ENCODE measurements at places on chromosomes 16 and 17.

- no peak for DNase-seq
Measured at GRCh38 chr16:30121741-30122571, 1.1 kb downstream of the MAPK3 start.

DNA sequence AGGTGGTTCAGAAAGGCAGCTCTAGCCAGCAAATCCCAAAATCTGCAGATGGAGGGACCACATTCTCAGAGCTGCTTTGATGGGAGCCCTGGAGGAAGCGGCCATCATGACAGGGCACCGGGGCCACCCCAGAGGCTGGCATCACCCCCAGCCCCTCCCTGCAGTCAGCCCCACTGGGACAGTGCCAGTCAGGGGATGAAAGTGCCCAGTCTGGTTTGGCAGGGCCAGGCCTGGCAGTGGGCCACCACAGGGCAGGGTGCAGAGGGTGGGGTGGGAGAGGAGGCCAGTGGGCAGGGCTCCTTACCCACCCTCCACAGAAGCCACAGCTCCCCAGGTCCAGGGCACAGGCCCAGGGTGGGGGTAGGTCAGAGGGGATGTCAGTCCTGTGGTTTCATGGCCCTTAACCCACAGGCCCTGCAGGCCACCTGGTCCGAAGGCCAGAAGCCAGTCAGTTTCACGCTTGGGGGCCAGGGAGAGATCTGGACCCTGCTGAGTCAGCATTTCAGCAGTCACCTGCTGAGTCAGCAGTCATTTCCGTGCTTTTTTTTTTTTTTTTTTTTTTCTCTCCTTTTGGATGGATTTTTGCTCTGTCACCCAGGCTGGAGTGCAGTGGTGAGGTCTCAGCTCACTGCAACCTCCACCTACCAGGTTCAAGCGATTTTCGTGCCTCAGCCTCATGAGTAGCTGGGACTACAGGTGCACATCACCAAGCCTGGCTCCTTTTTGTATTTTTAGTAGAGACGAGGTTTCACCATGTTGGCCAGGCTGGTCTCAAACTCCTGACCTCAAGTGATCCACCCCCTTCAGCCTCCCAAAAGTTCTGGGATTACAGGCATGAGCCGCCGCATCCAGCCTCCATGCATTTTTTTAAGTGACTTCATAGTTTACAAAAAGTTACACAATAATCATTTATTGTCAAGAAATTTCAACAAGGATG is 10.4 kb downstream of the SLC25A10 start:
- DNase-seq, result no peak

- no peak for DNase-seq
Measured at GRCh38 chr16:69363281-69363717, 11.7 kb upstream of the TMED6 start.

GRCh38 chr17:78939615-78940014 is 14.4 kb upstream of the TIMP2 start:
- DNase-seq, result no peak

DNA sequence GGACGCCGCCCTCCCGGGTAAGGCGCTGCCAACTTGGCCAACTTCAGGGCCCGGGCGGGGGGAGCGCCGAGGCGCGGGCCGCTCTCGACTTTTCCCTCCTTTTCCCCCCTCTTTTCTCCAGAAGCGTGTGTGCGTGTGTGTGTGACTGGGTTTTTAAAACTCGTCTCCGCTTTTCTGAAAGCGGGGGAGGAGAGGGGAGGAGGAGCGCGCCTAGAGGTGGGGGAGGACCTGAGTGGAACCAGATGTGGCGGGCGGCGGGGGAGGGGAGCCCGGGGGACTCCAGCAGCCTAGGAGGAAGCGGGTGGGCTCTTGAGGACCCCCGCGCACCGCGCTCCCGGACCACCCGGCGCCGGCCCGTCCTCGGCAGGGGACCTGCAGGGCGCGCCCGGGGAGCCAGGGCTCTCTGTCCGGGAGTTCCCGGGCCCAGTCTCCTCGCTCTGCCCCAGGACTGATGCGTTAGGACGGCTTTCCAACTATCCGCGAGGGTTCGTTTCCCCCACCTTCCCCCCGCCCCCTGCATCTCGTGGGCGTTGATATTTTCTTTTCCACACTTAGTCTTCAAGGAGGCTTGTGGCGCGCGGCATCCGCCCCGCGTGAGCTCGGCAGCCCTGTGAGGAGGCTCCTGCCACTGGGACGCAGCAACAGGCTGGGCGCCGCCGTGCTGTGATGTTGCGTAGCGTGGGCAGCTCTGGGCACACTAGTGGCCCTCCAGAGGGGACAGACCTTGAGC is 599 bp downstream of the MRC2 start:
- no peak for DNase-seq

- no peak for DNase-seq
Measured at GRCh38 chr17:28228109-28228840, 90.7 kb upstream of the TMEM97 start.

DNA sequence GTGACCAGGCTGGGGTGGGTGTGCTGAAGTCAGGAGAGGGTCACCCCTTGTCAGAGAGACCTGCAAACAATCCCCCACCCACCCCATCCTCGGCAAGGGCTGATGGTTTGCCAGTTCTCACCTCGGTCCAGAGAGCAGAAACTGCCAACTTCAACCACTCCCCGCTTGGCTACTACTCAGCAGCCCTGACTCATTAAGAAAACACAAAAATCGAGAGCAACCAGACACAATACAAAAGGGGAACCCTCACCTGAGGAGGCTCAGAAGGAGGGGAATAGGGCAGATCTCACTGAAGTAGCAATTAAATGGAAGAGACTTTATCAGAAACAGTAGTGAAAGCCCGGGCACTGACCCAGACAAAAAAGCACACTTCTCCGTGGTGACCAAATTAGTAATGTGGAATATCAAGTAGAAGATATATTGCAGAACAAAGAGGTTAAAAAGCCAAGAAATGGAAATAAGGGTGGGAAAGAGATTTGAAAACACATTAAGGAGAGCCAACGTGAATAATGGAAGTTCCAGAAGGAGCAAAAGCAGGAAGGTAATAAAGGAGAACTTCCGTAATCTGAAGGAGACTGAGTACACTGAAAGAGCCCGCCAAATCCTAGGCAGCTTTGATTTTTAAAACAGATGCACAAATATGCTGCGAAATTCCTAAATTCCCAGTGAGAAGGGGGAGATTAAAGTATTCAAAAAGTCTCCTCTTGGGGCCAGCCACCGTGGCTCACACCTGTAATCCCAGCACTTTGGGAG is 23.6 kb downstream of the CENPV start:
- DNase-seq, result peak; percentile 16

DNA sequence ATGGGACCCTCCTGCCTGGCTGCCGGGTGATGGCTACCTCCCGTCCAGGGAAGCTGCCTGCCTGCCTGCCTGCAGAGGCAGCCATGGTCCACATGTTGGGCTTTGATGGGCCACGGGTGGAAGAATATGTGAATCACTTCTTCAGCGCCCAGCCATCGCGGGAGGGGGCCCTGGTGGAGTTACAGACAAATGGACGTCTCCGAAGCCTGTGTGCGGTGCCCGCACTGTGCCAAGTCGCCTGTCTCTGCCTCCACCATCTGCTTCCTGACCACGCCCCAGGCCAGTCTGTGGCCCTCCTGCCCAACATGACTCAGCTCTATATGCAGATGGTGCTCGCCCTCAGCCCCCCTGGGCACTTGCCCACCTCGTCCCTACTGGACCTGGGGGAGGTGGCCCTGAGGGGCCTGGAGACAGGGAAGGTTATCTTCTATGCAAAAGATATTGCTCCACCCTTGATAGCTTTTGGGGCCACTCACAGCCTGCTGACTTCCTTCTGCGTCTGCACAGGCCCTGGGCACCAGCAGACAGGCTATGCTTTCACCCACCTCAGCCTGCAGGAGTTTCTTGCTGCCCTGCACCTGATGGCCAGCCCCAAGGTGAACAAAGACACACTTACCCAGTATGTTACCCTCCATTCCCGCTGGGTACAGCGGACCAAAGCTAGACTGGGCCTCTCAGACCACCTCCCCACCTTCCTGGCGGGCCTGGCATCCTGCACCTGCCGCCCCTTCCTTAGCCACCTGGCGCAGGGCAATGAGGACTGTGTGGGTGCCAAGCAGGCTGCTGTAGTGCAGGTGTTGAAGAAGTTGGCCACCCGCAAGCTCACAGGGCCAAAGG is 36.8 kb downstream of the NLRC5 start:
- no peak for DNase-seq

DNA sequence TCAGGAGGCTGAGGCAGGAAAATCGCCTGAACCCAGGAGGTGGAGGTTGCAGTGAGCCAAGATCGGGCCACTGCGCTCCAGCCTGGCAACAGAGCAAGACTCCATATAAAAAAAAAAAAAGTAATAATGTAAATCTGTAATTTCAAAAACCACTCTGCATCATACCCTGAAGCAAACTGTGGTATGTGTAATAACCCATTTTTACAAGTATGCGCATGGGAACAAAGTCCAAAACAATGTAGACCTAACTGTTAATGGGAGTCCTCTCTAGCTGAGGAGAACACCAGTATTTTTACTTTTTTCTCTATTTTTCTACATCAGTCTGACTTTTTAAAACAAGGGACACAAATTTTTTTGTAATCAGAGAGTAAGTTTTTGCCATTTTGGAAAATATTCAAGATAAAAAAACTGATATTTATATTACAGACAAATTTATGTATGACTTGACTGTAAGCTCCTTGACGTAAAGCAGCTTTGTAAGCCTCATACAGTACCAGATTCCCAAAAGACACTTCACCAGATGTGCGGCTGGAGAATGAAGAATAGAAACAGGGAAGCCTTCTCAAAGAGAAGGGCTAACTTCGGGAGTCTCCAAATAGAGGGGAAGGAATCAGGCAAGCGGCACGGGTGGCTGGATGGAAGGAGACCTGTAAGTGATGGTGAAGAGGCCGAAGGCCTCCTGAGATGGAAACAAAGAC is 25.7 kb downstream of the CMTM4 start:
- no peak for DNase-seq

- no peak for DNase-seq
Measured at GRCh38 chr16:89187032-89187769, 13.1 kb downstream of the SLC22A31 start.

DNA sequence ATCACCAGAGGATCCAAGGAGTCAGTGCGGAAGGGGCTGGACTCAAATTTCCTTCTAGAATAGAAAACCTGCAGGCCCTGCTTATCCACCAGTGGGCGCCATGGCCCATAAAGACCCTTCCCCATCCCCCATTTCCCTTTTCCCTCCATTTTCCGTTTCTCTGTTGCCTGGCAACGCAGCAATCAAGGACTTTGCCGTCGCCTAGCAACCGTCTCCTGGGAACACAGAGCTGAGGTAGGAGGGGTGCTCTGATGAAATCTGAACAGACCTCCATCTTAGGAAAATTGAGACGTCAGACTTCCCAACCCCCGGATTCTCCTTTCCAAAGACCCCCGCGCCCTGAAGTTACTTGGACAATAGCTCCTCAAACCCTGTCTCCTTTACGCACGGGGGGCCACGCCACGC is 5.7 kb downstream of the DLG4 start:
- no peak for DNase-seq

DNA sequence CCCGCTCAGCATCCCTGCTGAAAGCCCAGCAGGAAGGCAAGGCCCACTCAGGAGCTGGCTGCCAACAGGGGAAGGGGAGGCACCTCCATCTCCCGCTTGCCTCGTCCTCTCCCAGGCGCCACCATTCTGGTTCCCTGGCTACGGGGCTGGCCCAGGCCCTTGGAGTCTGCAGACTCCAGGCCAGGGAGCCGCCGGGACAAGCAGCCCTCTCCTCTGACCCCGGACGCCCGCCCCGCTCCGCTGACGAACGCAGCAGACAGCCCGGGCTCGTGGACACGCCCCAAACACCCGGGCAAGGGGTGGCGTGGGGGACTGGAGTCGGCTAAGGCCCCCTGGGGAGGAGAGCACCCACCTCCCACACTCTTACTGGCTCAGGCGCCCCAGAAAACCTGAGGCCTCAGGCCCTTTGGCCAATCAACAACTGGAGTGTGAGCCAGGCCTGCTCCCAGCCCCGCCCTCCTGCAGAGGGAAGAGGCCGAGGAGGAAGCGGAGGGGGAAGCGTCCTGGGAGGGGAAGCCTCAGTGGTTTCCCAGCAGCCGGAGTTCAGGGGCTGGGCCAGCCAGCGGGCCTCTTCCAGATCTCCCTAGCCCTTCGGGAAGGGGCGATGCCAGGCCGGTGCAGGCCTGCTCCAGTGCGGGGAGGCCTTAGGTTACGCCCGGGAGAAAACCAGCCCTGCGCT is 4.2 kb downstream of the MNT start:
- DNase-seq, result peak; percentile 74

- DNase-seq, result no peak
Measured at GRCh38 chr16:85524630-85525419, 88.3 kb upstream of the GSE1 start.

GRCh38 chr17:38428643-38429371 is 543 bp downstream of the ARHGAP23 start:
- no peak for DNase-seq

DNA sequence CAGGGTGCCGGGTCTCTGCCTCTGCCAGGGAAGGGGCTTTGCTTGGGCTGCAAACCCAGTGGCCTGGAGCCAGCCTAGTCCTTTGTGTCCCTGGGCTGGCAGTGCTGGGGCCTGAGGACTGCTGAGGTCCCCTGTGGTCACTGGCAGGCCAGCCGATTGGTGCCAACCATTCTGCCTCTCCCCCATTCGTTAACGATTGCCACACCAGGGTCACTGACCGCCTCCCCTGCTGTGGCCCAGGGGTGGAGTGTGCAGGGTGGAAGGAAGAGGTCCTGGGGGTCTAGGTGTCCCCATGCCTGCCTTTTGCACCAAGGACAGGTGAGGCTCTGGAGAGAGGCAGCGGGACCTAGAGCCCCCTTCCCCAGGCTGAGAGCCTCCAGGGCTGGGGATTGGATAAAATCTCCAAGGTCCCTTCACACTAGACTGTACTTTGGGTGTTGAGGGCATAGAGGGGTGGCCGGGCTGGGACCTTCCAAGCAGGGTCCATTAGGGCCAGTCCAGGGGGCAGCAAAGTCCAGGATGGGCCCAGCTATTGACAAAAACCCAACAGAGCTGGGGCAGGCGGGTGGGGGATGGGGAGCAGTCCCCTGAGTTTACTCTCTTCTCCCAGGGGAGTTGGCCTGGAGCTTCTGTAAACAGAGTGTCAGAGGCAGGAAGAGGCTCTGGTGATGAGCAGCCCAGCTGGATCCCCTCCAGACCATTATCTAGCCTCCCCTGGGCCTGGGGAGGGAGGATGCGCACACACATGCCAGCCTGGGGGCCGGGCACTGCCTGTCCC is 1.1 kb downstream of the VASN start:
- DNase-seq, result no peak

GRCh38 chr17:51335883-51336822 is 75.8 kb downstream of the UTP18 start:
- DNase-seq, result no peak

DNA sequence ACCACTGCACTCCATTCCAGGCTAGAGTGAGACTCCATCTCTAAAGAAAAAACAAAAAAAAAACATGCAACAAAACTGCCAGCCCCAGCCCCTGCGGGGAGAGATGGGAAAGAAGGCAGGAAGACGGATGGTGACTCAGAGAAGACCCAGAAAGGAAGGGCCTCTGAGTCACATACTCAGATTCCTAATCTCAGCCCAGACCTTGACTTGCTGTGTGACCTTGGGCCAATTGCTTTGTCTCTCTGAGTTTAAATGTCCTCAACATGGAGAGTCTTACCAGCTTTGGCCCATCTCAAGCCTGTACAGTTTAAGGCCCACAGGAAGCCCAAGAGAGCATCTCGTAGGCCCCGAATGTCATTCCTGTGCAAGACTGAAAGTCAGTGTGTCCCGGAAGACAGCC is 86.5 kb upstream of the LHX1 start:
- DNase-seq, result no peak
